ENCODE measurements at places on chromosomes 11 and 22.

GRCh38 chr11:44966694-44967093 is 16.0 kb upstream of the TP53I11 start:
- DNase-seq: no peak

DNA sequence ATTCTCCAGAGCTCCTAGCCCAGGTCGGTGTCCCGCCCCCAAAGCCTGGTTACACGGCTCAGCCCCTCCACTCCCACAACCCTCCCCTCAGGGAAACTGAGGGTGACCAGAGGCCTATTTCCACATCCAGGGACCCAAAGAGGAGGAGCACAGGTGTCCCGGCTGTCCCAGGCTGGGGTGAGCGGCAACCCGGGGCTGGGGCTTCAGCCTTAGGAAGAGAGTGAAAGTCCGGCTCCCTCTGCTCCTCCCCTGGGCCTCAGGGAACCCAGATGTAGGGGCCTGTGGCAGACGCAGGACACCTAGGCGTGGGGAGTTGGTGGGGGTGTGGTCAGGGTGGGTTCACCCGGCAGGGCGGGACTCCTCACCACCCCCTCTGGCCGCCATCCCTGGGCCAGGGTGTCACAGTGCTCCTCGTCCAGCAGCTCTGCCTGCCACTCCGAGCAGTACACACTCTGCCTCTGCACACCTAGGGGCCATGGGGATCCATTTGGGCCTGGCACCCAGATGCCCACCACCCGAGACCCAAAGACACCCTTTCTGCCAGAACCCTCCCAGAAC is 63.1 kb downstream of the ARFGAP3 start:
- no peak for DNase-seq

DNA sequence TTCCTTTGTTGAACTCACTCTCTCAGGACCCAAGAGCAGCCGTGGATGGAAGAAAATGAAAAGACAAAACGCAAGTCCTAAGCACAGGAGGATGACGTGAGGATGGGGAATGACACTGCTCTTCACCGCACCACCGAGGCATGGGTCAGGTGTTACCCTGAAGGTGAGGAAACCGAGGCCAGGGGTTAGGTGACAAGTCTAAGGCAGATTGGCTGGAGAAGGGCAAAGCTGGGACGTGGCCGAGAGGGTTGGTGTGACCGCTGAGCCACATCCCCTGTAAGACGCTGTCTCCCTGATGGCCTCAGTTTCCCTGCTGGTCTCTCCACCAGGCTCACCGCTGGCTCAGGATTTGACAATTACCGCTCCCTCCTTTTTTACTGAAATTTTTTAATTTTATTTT is 284.4 kb downstream of the CTTN start:
- no peak for DNase-seq

- DNase-seq: peak; percentile 80
These were observed 88.6 kb upstream of the CRYBB3 start for GRCh38 chr22:25110846-25111578.

- peak; percentile 59 for DNase-seq
These were observed 283.3 kb upstream of the ARHGAP42 start for GRCh38 chr11:100403816-100404215.

DNA sequence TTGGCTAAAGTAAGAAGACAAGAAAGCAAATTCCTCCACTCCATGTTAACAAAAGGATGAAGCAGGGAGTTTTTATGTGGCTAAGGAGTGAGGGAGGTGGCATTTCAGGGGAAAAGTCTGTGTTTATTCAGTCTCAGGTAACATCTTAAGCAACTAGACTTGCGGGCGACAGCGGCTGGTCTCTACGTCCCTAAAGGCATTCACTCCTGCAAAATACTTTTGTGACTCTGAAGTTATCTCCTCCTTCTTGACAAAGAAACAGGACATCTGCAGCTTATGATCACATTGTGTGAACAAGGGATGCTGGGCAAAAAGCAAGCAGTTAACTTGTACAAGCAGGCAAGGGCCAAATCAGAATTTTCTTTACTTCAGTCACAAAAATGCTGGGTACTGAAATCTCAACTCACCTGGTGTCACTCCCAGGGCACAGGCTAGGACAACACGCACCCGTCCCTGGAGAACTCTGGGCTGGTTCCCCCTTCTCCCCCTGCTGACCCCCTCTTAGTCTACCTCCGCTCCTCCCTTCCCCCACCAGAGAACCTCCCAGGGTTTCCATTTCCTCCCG is 38.3 kb downstream of the IGLL5 start:
- no peak for DNase-seq

- peak; percentile 61 for DNase-seq
These were observed 154.8 kb downstream of the UVRAG start for GRCh38 chr11:75969626-75970308.

DNA sequence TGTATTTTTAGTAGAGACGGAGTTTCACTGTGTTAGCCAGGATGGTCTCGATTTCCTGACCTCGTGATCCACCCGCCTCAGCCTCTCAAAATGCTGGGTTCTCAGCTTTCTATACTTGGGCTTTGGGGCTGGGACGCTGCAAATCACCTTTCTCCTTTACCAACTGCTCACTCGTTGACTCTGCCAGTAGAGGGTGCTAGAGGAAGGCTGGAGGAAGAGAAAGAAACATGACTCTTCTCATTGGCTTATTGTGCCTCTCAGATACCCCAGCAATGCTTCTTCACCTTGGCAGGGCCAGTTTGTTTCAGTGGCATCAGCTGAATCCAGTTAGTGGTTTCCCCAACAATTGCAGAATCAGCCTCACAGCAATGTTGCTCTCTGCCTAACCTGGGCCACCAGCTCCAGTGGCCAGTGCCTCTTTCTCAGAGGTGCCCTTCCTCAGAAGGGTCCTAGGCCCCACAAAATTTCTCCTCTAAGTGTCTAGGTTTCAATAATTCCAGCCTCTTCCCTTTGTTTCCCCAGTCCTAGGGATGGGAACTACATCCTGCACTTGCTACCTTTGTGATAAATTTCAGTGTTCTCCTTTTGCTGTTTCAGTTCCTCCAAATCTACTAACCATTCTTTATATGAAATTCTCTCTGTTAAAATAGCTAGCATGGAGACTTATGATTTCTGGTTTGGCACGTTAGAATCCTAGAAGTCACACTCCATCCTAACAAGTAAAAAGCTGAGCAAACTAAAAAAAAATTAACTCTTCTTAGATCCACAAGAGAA is 71.5 kb upstream of the VSTM5 start:
- peak; percentile 34 for DNase-seq

DNA sequence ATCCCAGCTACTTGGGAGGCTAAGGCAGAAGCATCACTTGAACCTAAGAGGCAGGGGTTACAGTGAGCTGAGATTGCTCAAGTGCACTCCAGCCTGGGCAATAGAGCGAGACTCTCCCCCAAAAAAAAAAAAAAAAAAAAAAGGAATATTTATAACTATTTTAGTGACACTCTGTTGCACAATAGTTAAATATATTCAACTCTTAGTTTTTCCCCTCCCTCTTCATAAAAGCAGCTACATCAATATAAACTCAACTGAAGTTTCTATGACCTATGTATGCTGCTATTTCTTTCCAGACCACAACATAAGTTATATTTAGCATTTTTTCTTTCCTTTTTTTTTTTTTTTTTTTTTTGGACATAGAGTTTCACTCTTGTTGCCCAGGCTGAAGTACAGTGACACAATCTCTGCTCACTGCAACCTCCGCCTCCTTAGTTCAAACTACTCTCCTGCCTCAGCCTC is 19.2 kb downstream of the CELF1 start:
- no peak for DNase-seq

- DNase-seq: no peak
These were observed 24.9 kb downstream of the TCP11L1 start for GRCh38 chr11:33064033-33064825.

GRCh38 chr11:123260511-123261211 is 65.6 kb upstream of the CLMP start:
- DNase-seq: no peak

GRCh38 chr11:120613264-120614226 is 102.0 kb downstream of the GRIK4 start:
- no peak for DNase-seq

- DNase-seq: no peak
These were observed 106.2 kb downstream of the ETS1 start for GRCh38 chr11:128481135-128481534.

- no peak for DNase-seq
These were observed 16.6 kb downstream of the ASRGL1 start for GRCh38 chr11:62353841-62354240.

DNA sequence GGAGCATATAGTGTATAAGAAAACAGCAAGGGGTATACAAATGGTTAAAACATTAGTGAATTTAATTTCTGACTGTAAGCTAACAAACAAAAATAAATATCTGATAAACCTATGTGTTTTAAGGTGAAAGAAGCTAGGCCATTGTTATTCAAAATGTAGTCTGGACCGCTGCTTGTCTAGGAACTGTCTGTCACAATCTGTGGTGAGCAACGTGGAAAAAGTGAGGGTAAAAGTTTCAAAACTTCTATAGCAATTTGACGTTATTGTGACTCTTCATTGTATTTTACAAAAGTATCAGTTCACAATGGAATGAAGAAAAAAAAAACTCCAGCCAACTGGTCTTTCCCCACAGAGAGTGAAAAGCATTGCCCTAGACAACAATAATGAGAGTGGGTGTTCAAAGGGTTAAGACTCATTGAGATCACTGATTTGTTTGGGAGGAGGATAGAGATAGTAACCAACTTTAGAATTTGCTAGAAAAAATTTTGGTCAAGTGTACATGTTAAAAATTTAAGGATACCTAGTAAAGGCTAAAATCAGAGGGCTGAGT is 79.1 kb downstream of the UVRAG start:
- DNase-seq: no peak

DNA sequence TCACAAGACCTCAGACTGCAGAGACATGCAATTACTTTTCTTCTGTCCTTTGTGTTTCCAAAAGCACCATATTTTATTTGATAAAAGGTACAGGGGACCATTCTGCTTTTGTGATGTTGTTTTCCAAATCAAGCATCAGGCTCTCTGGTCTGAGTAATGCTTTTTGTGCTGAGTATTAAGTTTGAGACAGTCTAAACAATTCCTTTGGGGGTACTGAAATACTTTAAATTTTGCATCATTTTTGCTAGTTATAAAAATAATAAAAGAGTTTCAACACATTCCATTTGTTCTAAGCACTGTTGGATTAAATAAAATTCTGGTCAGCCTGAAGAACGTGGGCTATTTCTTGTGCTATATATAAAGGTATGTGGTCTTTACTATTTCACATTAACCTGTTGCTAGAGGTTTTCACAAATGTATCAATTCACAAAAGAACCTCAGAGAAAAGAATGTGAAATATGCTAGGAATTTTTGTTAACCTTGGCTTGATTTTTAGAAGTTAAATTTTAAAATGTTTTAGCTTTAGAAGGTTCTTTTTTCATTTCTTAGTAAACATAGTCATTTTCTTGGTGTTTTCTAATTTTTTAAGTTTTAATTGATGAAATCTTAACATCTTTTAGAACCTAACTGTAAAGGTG is 61.6 kb downstream of the C22orf31 start:
- no peak for DNase-seq

DNA sequence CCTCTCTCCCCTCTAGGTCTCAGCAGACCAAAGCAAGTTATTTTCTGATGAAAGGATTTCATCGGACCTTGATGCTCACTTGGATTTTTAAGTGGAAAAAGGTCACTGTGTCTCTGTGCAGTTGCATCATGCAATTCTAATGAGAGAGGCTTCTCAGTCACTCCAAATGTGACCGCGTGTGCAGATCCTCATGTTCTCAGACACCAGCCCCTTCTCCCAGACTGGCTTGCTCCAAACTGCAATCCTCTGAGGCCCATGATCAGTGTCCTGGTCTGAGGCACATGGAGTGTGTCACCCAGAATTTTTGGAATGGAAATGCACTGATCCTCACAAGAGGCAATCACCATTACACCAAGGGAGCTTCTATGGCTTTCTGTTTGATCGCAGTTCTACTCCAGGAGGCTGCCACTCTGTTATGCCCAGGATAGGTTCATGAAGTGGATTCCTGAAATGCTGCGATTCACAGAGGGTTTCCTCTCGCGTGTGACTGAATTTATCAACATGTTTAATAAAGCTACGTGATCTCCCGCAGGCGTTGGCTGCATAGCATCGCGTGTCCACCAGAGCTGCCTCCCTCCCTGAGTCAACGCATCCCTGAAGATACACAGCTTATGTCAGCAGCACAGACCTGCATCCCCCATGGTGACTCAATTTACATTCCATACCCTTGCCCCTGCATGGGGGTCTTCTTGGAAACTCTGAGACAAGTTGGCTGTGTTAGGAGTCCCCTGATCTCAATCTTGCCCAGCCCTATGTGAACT is 544.6 kb upstream of the B3GAT1 start:
- no peak for DNase-seq
